Cardiac fibroblast (primary cell): ENCODE measurements at places on chromosomes 11 and 22.

GRCh38 chr11:6894097-6894496 lies 1.8 kb upstream of the OR2D2 start:
- no peak for DNase-seq

DNA sequence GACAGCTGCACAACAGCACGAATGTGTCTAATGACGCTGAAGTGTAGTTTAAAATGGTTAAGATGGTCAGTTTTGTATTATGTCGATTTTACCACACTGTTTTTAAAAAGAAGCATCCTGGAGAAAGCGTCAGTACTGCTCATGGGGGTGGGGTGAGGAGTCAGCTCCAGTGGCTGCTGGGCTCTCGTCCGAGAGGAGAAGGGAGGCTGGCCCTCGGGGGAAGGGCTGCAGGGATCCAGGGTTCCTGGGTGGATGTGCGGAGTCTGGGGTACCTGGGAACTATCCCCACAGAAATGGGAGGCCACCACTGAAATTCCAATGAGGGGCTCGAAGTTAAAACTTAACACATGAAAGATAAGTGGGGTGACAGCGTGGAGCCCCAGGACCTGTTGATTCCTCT lies 11.9 kb downstream of the C11orf21 start:
- no peak for DNase-seq

DNA sequence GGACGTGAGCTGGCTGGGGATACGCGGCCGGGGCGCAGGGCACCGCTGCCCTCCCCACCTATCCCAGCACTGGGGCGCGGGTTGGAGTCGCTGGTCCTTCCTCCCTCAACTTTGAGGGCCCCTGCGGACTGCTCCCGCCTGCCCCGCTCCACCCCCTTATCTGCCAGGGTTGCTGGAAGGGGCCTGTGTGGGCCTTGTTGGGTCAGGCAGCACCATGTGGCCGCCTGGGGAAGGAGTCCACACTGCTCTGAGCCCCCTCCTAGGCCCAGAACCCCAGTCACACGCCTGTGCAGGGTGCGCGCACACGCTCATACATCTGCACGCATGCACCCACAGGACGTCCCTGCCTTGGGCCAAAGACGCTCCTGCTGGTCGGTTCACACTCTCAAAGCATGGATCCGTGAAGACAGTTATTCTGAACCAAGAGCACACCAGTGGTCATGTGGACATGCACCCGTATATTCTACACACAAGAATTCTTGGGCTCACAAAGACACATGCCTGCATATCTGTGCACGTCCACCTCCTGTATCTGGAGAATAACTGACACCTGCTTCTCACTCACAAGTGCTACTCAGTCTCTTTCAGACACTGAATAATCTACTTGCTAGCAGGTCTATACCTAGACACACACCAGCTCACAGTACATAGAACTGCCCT lies 710 bp downstream of the TUB start:
- peak; percentile 16 for DNase-seq

DNA sequence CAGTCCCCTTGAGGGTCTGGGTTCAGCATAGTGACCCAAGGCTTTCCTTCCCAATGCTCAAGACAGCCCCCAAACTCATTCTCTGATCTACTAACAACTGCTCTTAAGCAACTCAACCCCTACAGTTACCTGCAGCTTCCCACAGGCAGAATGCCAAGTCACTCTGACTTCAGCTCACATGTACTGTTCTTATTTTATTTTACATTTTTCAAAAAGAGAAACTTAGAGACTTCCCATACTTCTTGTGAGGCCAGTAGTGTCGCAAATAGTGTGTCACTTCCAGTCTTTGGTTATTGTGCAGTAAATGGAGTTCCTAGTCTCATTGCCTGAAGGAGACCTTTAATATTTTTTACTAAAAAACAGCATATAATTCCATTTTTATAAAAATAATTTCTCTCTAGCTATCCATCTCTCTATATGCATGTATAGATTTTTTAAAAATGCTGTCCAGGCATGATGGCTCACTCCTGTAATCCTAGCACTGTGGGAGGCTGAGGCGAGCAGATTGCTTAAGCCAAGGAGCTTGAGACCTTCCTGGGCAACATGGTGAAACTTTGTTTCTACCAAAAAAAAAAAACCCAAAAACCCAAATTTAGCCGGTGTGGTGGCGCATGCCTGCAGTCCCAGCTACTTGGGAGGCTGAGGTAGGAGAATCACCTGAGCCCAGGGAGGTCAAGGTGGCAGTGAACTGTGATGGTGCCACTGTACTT lies 41.8 kb downstream of the ENTHD1 start:
- no peak for DNase-seq

- peak; percentile 57 for DNase-seq
Observed at GRCh38 chr11:79076526-79077115, 364.2 kb downstream of the TENM4 start.

DNA sequence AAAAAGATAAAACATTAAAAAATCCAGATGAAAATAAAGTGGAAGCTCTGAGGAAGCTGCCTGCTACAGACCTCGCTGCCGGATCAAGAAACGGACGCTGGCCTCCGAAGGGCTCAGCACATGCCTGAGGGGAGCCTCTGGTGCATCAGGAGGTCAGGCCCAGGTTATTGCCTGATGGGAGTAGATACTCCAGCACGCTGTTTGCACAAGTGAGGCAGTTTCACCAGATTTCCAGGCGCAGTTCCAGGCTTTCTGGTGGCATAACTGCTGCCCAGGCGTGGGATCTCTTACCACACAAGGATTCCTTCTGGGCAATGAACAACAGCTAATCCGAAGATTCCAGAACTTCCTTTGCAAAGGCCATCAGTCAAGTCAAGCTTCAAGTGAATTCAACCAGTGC lies 154.2 kb downstream of the MPPED1 start:
- DNase-seq: no peak

GRCh38 chr11:87401653-87402052 lies 363.9 kb downstream of the TMEM135 start:
- DNase-seq: no peak

DNA sequence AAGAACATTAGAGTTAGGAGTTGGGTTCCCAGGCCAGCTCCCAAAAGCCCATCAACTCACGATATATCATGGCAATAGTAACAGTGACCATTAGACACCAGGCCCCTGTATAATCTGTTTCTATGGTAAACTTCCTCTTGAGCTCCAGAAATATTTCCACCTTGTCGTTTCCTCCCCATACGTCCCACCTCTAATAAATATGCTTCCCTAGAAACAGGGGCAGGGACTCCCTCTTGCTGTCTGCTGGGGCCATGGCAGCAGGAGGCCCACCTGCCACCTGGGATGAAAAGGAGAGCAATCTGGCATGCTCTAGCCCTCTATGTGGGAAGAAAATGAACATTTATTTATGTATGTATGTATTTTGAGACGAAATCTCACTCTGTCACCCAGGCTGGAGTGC lies 32.2 kb upstream of the AMOTL1 start:
- no peak for DNase-seq

GRCh38 chr11:57439786-57440185 lies 12.9 kb upstream of the SLC43A3 start:
- DNase-seq: no peak

- DNase-seq: peak; percentile 13
Observed at GRCh38 chr11:8382436-8383053, 118.9 kb upstream of the LMO1 start.
